ENCODE measurements at places on chromosomes 3 and 15.

DNA sequence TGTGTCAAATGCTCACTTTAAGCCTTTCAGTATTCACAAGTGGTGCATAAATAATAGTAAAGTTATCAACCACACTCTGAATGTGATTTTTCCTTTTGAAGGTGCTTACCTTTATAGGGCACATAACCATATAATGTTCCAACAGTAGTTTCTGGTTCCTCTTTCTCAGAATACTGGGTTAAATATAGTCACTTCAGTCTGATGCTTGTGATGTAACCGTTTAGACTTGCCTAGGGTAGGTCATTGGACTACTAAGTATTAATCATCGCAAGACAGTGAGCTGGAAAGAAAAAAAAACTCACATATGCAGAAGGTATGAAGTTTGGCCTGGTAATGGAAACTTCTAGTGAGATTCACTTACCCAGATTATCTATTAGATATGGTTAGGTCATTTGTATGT lies 1.9 kb downstream of the KBTBD8 start:
- DNase-seq: no peak

GRCh38 chr3:79285380-79285779 lies 482.4 kb downstream of the ROBO1 start:
- no peak for DNase-seq

- DNase-seq: no peak
Observed at GRCh38 chr3:139312959-139313358, 30.9 kb upstream of the MRPS22 start.

DNA sequence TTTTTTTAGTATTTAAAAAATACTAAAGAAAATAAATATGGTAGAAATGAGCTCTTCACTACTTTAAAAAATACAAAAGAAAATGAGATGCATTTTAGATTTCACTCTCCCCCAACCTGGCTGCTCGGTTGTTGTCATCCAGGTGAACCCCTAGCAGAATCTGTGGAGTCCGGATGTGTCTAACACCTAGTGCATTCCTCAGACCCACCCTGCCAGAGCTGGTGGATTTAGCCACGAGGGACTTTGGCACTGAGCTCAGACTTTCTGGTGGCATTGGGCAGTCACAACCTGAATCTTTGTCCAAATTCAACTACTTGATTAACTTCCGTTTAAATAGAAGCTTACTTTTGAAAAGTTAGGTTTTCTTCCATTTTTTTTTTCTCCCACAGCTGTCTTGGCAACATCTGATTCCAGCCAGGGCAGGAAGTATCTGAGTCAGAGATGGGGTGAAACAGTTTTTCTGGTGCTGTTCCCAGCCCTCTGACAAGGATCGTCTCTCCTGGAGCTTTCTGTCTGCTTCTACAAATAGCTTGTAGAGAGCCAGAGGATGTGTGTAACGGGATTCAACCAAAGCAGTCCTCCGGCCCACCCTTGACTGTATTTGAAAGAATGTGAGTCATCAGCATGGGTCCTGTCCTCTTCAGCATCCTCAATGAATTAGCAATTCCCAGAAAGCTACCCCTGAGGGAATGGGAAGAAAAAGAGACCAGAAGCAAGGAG lies 301.8 kb upstream of the MCTP2 start:
- no peak for DNase-seq

GRCh38 chr15:68512052-68512451 lies 66.7 kb upstream of the CORO2B start:
- no peak for DNase-seq

GRCh38 chr3:157347577-157348303 lies 88.9 kb upstream of the PTX3 start:
- DNase-seq: no peak

DNA sequence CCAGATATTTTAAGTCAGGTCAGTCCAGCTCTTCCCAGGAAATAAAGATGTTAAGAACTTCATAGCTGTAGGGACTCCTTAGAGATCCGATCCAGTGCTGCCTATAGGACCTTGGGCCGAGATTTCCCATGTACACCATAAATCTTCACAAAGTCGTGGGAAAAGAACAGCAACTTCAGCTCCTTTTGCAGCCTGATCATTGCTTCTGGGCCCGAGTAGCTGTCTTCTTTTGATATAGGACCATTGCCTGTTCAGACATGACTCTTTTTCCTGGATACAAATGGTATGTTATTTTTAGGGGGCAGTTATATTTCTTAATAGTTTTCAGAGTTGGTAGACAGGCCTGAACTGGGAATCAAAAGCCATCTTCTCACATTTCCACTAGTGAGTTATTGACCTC lies 20.5 kb downstream of the IL1RAP start:
- DNase-seq: no peak

DNA sequence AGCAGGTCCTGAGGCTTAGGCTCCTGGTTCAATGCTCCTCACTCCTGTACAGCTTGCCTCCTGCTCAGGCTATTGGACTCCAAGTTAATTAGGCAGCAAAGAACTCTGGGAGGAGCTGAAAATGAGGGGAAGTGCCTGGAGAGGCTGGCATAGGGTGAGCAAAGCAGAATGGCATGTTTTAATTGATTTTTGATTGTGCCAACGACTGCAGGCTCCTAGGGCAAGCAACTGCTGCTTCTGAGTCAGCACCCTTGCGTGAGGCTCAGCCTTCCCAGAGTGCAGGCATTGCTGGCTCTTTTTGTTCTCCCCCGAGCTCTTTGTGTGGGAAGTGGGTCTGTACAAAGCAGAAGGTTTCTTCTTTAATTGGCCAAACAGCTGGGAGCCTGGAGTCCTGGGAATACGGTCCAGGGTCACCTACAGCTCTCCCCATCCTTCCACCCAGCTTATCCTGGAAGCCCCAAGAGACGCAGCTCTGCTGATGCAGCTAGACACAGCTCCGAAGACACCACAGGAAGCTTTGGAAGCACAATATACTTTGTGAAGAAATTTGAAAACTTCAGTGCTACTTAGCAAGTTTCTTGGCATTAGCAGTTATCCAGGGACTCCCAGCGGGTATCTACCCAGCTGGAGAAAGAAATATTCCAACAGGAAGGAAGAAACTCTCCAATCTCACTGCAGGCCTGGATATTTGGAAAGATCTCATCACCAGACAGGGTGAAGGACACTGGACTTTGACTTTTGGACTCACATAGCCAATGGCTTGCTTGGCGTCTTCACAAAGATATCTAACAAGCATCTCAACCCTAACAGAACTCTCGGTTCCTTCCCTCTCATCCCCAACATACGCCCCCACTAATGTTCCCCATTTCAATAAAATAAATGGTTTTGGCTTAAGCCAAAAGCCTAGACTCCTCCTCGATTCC lies 76.8 kb downstream of the BDH1 start:
- DNase-seq: no peak

Measured in activated CD4-positive, alpha-beta T cell treated with anti-CD3 and anti-CD28 coated beads for 4 hours (primary cell).